ENCODE measurements at places on chromosomes 4 and X. TPM values are rescaled to one million over a fixed set of nuclear protein-coding genes. Genes with fewer than 3 reads are reported as not detected.

- DNase-seq: peak; percentile 38
These were observed 5.3 kb downstream of the GAGE10 start for GRCh38 chrX:49308604-49309269.

DNA sequence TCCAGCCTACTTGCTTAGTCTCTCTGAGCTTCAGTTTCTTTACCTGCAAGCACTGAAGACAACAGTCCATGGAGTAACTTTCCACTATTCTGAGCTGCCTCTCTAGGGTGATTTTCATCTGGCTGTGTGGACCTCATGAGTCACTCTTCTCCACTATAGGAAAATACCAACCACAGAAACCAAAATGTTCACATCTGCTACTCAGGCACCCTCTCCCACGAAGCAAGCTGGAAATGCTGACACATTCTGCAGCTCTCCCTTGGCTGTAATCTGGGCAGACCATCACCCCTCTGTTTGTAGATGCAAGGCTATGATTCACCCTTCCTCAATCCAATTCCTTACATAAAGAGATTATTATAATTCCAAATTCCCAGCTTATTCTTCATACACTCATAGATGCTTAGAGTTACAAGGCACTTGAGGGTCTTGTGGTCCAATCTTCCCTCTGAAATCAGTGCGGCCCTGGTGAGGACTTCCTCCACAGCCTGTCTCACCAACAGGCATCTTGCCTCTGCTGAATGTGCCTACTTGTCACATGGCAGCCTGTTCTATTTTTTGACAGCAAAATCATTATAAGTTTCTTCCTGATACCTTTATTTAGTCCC, 97.0 kb upstream of the LNX1 start:
- DNase-seq: peak; percentile 93

DNA sequence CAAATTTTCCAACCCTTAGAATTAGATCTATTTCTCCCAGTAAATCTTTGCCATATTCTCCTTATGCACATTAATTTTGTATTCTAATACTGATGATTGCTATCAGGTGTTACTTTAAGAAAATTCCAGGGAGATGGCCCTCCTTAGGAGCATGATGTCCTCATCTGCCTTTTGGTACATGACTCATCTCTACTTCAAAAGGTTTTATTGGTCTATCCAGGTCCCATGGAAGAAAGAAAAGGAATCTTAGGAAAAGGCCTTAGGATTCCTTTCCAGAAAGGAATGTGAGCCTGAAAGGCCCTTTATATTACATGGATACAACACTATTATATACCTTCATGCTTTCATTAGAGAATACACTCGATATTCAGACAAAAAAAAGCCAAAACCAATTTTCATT, 968.2 kb downstream of the STIM2 start:
- DNase-seq: no peak

Gene SULT1E1
- total RNA-seq: 1.3 TPM

DNA sequence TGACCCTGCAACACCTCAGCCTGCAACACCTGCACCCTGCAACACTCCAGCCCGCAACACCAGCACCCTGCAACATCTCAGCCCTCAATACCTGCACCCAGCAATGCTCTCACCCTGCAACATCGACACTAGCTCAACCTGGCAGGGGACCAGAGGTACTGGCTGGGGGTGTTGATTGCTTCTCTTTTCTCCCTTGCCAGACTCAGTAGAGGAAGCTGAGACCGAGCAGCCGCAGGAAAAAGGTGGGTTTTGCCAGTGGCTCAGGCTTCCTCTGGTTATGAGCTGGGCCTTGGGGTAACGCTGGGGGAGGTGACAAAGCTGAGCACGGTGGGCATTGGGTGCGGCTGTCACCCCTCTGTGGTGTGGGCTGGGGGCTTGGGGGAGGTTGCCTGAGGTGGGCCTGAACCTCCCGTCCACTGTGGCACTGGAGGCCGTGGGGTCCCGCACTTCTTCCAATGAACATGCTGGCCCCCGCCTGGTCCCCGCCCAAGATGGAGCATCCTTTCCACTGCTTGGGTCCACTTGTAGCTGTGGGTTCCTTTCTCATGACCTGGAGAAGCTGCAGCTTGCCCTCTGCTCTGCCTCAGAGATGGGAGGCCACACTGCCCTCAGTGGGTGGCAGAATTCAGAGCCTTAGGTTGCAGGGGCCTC, 26.0 kb downstream of the SH3TC1 start:
- no peak for DNase-seq

DNA sequence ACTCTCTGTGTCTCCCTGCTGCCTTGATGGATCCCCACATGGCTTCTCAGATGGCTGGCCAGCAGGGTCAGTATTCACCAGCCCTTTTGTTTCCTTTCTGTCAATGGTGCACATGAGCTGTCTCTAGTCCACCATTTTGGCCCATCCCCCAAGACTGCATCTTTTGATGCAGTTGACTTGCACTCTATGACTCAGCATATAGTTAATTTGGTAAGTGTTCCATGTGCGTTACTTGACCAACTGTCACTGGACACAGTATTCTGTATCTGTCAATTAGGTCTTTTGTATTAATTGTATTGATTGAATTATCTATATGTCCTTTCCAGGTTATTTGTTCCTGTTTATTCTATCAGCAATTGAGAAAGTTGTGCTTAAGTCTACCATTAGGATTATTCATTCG, 29.2 kb downstream of the PRDM5 start:
- DNase-seq: no peak

Gene UGT2B15
- not detected for total RNA-seq

DNA sequence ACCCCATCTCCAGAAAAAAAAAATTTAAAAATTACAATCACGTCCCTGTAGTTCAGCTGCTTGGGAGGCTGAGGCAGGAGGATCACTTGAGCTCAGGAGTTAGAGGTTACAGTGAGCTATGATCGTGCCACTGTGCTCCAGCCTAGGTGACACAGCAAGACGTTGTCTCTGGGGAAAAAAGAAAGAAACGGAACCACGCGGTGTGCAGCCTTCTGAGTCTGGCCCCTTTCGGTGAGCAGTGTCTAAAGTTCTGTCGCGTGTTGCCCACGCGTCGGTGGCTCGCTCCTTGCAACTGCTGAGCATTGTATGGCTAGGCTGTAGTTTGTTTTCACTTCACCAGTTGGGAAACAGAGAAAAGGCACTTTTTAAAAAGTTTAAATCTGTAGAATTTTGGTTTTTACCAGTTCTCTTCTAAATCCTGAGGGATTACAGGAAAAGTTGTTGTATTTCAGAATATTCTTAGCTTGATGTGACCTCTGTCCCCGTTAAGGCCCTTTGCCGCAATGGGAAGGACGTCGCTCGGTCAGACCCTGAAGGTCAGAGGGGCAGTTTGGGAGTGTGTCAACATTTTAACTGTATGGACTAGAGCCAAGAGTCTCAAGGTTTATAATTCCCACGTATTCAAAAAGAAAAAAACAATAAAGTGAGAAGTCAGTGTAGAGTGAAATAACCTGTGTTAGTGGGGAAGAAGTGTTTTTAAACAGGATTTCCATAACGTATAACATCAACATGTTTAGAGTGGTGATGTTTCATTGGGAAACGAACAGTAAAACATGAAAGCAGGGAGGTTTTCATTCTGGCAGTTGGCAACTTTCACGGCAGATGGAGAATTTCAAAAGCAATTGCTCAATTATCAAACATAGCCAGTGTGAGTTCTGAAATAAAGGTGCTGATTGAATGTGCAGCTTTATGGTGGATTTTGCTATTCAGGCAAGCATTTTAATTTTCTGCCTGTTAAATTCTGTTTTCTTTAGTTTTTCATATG, 45.8 kb upstream of the MSANTD1 start:
- no peak for DNase-seq
